ENCODE measurements at places on chromosomes 4 and X.
A peak's percentile ranks its signal among the peaks of the same experiment; 100 is the strongest.

DNA sequence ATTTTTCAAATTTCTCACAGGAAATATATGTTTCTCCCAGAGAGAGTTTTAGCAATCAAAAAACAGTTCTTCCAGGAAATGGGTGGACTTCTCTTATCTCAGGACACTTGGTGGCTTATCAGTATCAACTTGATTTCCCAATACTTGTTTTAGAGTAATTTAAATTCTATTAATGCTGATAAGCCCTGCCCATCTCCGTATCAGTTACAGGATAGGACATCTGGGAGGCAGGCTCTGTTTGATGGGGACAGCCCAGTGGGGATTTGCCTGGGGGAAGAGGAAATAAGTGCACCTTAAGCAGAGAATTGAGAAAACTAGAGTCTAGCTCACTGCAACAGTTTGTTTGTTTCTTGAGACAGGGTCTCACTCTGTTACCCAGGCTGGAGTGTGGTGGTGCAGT is 43.2 kb upstream of the PDGFRA start:
- no peak for DNase-seq
- H3K36me3 ChIP-seq = no peaks in the 10 kb centered on the region
- H3K4me1 ChIP-seq = no peaks in the 10 kb centered on the region
- no peaks in the 10 kb centered on the region for H3K27me3 ChIP-seq
- H3K4me3 ChIP-seq = no peak overlapping the region

- no peak for DNase-seq
- H3K27me3 ChIP-seq = peaks cover 9% of the 10 kb centered on the region
- H3K36me3 ChIP-seq = no peaks in the 10 kb centered on the region
- H3K4me1 ChIP-seq = no peaks in the 10 kb centered on the region
- no peak overlapping the region for H3K4me3 ChIP-seq
- H3K27ac ChIP-seq = no peak overlapping the region
Measured at GRCh38 chrX:56366901-56367300, 134.7 kb downstream of the KLF8 start.

- no peak overlapping the region for H3K4me3 ChIP-seq
- H3K27me3 ChIP-seq = no peaks in the 10 kb centered on the region
- no peak overlapping the region for H3K27ac ChIP-seq
- H3K4me1 ChIP-seq = no peaks in the 10 kb centered on the region
- no peaks in the 10 kb centered on the region for H3K36me3 ChIP-seq
- DNase-seq = no peak
Measured at GRCh38 chr4:148405161-148405893, 36.9 kb downstream of the NR3C2 start.

DNA sequence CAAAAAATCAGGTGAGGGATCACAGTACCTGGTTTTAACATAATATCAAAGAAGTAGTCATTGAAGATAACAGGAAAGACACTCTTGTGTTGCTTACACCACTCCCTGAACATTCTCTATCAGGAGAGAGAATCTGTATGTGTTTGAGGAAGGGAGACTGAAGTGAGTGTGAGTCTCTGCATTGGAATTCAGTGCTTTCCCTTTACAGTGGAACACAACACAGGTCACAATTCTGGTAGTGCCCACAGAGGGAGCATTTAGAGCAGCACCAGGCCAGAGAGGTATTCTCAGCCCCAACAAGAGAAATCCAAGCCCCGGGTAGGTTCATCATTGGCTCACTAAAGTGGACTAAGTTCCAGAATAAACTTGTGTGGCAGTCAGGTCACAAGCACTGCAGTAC is 64.7 kb upstream of the UBQLN2 start:
- peak overlapping the region; percentile 49 for H3K27ac ChIP-seq
- H3K36me3 ChIP-seq = no peaks in the 10 kb centered on the region
- peaks cover 30% of the 10 kb centered on the region for H3K27me3 ChIP-seq

DNA sequence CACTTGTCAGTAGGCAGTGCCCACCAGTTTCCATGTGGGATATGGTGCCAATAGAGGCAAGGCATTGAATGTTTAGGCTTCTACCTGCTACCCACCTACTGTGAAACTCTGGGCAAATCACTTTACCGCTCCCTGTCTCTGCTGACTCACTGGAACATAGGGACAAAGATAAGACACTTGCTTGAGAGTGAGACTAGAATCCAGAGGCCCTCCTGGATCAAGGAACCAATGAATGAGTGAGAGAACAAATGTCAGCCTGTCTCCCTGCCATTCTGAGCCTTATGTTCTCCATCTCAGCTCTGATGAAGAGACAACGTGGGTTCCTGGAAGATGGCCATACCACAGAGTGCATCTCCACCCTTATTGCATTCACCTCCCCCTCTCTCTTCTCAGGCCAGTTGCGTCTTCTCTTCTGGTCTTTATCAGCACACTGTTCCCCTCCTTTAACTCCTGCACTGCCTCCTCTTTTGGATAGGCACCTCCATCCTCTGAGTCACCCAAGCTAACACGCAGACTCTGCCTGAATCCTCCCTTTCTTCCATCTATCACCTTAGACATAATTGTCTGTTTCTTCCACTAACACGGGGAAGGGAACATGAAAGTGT is 15.4 kb upstream of the PRRG3 start:
- H3K27ac ChIP-seq = no peak overlapping the region
- no peak overlapping the region for H3K4me3 ChIP-seq
- no peaks in the 10 kb centered on the region for H3K27me3 ChIP-seq
- peaks cover 6% of the 10 kb centered on the region for H3K4me1 ChIP-seq
- H3K36me3 ChIP-seq = no peaks in the 10 kb centered on the region

DNA sequence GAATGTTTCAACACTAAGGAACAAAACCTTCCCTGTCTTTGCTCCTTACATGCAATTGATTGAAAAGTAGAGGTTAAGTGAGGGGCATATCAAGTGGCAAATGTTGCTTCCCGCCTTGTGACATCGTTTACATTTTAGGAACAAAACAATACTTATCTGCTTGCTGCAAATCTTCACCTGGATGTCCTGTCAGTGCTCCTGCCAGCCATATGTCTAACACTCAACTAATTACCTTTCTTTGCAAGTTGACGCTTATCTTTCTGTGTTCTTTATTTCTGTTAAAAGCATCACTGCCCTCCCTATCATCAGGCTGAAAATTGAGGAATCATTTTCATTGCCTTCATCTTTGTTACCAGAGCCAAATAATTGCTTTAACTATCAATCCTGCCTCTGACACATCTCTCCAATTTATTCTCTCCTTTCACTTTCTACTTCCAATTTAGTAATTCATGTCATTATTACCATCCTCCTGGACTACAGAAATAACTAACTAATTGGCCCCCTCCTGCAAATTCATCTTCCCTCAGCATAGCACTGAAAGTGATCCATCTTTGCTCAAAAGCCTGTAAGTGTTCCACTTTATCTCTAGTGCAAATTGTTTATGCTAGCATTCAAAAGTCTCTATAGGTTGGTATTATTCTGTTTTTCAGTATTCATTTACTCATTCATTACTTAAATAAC is 298.7 kb upstream of the ATOH1 start:
- no peaks in the 10 kb centered on the region for H3K36me3 ChIP-seq
- no peaks in the 10 kb centered on the region for H3K4me1 ChIP-seq
- H3K4me3 ChIP-seq = no peak overlapping the region
- H3K27ac ChIP-seq = no peak overlapping the region
- H3K27me3 ChIP-seq = no peaks in the 10 kb centered on the region

- H3K27ac ChIP-seq = no peak overlapping the region
- H3K4me1 ChIP-seq = peaks cover 12% of the 10 kb centered on the region
- no peaks in the 10 kb centered on the region for H3K27me3 ChIP-seq
Measured at GRCh38 chrX:1581132-1581531, 10.3 kb upstream of the AKAP17A start.

DNA sequence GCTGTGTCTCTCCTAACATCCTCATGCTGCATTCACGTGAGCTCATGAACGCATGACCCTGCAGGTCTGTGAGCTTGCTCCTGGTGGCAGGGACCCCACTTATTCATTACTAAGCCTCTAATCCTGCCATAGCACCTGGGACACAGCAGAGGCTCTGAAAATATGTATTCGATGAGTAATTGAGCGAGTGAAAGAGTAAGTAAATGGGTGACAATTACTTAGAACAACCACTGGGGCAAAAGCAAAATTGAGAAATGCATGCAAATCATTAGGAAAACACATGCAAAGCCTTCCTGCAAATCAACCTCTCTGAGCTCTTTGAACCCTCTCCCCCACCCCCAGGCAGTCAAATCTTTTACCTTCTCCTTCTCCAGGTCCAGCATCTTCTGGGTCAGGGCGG is 23.6 kb upstream of the C4orf50 start:
- H3K4me1 ChIP-seq = no peaks in the 10 kb centered on the region
- no peak overlapping the region for H3K27ac ChIP-seq
- no peak for DNase-seq
- H3K4me3 ChIP-seq = no peak overlapping the region

GRCh38 chr4:87851953-87852352 is 19.2 kb downstream of the MEPE start:
- no peak overlapping the region for H3K27ac ChIP-seq
- H3K4me3 ChIP-seq = no peak overlapping the region
- H3K4me1 ChIP-seq = peaks cover 15% of the 10 kb centered on the region
- no peaks in the 10 kb centered on the region for H3K27me3 ChIP-seq
- no peaks in the 10 kb centered on the region for H3K36me3 ChIP-seq

GRCh38 chr4:55013431-55013955 is 111.9 kb downstream of the KDR start:
- no peak for DNase-seq
- no peaks in the 10 kb centered on the region for H3K27me3 ChIP-seq
- H3K27ac ChIP-seq = no peak overlapping the region
- H3K36me3 ChIP-seq = no peaks in the 10 kb centered on the region
- H3K4me3 ChIP-seq = no peak overlapping the region
- H3K4me1 ChIP-seq = peaks cover 11% of the 10 kb centered on the region

DNA sequence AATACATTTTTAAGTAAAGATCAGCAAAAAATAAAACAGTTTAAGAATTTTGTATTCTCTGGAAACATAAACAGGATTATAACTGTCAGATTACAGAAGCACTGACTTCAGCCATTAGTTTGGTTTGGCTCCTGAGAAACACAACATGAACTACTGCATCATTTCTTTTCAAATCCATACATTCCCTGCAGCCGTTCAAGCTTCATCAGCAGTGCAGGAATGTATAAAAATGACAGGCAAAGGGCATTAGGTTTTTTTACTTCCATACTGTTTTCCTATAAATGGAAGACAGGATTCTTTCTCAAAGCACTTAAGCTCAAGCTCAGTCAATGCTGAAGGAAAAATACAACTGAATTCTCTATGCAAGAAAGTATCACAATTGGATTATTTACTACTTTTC is 4.2 kb upstream of the MAB21L2 start:
- DNase-seq = no peak
- H3K27me3 ChIP-seq = no peaks in the 10 kb centered on the region
- no peaks in the 10 kb centered on the region for H3K4me1 ChIP-seq
- H3K36me3 ChIP-seq = peaks cover 10% of the 10 kb centered on the region

GRCh38 chrX:77087529-77088169 is 359.5 kb upstream of the FGF16 start:
- H3K36me3 ChIP-seq = no peaks in the 10 kb centered on the region
- no peaks in the 10 kb centered on the region for H3K27me3 ChIP-seq
- H3K4me1 ChIP-seq = no peaks in the 10 kb centered on the region
- H3K27ac ChIP-seq = no peak overlapping the region

DNA sequence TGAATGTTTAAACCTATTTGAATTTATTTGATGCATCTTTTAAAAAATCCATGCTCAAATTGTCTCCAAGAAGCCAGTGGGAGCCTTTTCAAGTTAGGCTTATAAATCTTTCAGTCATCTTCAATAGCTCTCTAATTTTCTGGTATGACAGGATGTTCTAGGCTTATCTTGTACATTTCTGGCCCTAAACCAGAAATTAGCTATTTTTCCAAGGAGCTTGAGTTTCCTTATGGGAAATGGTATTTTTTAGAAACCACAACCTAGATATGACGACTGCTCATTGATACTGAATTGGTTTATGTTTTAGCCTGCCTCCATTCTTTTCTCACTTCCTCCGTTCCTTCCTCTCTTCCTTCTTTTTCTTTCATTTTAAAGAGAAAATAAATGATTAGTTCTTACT is 172.3 kb downstream of the SPRY1 start:
- H3K4me3 ChIP-seq = no peak overlapping the region
- no peaks in the 10 kb centered on the region for H3K4me1 ChIP-seq
- no peak for DNase-seq
- no peak overlapping the region for H3K27ac ChIP-seq
- H3K36me3 ChIP-seq = no peaks in the 10 kb centered on the region

DNA sequence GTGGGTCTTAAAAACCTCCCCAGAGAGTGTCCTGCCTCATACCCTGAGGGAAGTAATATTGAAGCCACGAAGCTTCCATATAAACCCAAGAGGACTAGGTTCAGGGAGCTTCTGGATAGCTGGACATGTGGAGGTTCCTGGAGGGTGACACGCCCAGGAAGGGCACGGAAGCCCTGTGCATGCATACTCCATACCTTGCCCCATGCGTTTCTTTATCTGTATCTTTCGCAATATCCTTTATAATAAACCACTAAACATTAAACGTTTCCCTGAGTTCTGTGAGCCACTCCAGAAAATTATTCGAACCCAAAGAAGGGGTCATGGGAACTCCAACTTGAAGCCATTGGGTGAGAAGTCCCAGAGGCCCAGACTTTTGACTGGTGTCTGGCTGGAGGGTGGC is 45.7 kb upstream of the HPF1 start:
- H3K4me3 ChIP-seq = no peak overlapping the region
- no peaks in the 10 kb centered on the region for H3K4me1 ChIP-seq
- no peak overlapping the region for H3K27ac ChIP-seq

DNA sequence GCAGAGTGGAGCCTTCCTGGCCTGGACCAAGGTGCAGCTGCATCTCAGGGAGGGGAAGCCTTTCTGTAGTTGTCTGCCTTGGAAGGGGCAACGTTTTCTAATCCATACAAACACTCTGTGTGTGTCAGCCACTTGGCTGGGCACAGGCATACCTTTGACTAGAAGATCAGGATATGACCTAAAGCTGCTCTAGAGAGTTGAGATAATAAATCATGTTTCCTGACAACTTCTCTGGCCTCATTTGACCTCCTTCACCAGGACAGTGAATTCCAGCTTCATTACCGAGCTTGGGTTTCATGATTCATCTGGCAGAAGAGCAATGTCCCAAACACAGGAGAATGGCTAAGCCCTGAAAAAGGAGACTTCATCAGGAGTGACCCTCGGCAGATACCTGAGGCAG is 89.6 kb upstream of the KIT start:
- DNase-seq = peak; percentile 55
- H3K27ac ChIP-seq = no peak overlapping the region
- no peaks in the 10 kb centered on the region for H3K36me3 ChIP-seq
- H3K4me1 ChIP-seq = peaks cover 9% of the 10 kb centered on the region

- H3K27me3 ChIP-seq = no peaks in the 10 kb centered on the region
Measured at GRCh38 chr4:145019346-145019745, 78.7 kb downstream of the ANAPC10 start.

DNA sequence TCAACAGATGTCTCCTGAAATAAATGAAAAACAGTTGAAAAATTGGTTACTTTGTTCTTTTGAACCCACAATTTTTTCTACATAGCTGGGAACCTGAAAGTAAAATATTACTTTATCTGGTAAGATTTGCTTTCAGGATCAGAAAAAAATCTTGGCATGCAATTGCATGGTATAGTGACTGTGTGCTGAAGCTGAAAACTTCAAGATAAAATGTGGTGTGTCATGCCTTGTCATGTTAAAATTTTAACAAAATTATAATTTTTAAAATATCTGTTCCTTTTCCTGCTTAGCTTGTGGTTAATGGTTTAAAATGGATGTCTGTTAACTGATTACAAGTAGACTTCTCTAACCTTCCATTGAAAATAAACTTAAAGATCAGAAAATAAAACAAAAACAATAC is 904.8 kb downstream of the PDHA2 start:
- no peaks in the 10 kb centered on the region for H3K27me3 ChIP-seq
- H3K36me3 ChIP-seq = no peaks in the 10 kb centered on the region
- no peak overlapping the region for H3K4me3 ChIP-seq
- no peaks in the 10 kb centered on the region for H3K4me1 ChIP-seq

- no peak overlapping the region for H3K4me3 ChIP-seq
- H3K27me3 ChIP-seq = no peaks in the 10 kb centered on the region
- no peak overlapping the region for H3K27ac ChIP-seq
- H3K36me3 ChIP-seq = peaks cover 35% of the 10 kb centered on the region
- DNase-seq = peak; percentile 34
Measured at GRCh38 chr4:113452868-113453620, 308.5 kb downstream of the CAMK2D start.
